Adrenal gland (tissue), 19 donors: ENCODE measurements at places on chromosomes 13 and 19.

DNA sequence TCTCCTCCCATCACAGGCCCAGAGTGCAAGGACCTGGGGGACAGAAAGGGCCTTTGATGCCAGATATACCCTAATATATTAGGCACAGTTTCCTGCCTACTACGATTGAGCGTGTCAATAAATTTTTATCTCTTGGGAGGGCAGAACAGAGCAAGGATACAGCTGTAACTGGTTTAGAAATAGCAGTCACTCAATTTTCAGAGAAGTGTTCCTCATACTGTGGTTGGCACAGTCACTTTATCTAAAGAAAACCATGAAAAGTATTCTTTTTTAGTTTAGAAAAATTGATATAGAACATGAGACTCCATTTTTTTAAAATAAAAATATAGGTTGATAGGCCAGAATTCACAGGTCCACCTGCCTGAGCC is 460 bp upstream of the ZNF155 start:
- H3K27me3 ChIP-seq: no peaks in the 10 kb centered on the region
- no peak for DNase-seq
- H3K27ac ChIP-seq: no peak overlapping the region
- H3K4me3 ChIP-seq: peak overlapping the region; percentile 65

GRCh38 chr19:17557466-17557865 is 2.0 kb downstream of the COLGALT1 start:
- DNase-seq: peak; percentile 50
- no peaks in the 10 kb centered on the region for H3K36me3 ChIP-seq
- H3K27ac ChIP-seq: no peak overlapping the region
- H3K4me1 ChIP-seq: peaks cover 40% of the 10 kb centered on the region
- no peaks in the 10 kb centered on the region for H3K27me3 ChIP-seq
- H3K4me3 ChIP-seq: no peak overlapping the region

GRCh38 chr19:34118879-34119748 is 53.2 kb upstream of the LSM14A start:
- H3K27me3 ChIP-seq: no peaks in the 10 kb centered on the region
- H3K4me1 ChIP-seq: no peaks in the 10 kb centered on the region
- H3K36me3 ChIP-seq: no peaks in the 10 kb centered on the region
- no peak overlapping the region for H3K4me3 ChIP-seq

DNA sequence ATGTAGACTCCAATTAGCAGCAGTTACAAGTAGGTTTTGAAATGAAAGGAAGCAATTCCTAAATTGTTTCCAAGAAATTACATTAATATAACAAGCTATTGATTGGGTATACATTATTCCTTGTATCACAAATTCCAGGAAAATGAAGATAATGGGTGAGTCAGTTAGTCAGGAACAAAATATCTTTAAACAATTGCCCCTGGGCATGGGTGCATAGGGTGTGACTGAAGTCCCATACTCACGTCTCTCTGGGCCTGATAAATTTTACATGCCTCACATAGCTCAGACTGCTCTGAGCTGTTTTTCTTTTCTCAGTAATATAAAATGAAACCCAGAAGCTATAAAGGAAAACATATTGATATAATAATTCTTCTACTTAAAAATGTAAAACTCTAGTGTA is 87.8 kb downstream of the FNDC3A start:
- H3K27ac ChIP-seq: no peak overlapping the region
- no peak for DNase-seq
- no peak overlapping the region for H3K4me3 ChIP-seq
- H3K4me1 ChIP-seq: no peaks in the 10 kb centered on the region
- no peaks in the 10 kb centered on the region for H3K36me3 ChIP-seq

DNA sequence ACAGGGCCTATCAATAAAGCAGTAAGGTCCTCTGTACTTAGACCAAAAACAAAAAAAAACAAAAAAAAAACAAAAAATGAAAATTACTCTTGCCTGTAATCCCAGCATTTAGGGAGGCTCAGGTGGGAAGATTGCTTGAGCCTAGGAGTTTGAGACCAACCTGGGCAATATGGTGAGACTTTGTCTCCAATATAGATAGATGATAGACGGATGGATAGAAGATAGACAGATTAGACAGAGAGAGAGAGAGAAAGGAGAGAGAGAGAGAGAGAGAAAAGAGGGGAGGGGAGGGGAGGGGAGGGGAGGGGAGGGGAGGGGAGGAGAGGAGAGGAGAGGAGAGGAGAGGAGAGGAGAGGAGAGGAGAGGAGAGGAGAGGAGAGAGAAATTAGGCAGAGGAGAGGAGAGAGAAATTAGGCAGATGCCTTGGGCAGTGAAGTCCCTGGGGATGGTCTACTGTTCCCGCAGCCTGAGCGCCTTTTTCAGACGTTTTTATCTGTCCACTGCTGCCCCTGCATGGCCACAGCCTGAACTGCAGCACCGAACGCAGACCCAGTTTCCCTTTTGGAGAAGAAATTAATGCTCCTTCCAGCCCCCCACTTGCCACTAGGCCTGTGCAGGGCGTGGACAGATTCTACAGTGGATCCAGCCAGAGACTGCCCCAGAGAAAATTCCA is 9.8 kb upstream of the ZNF627 start:
- no peak overlapping the region for H3K4me3 ChIP-seq
- H3K27ac ChIP-seq: no peak overlapping the region
- H3K27me3 ChIP-seq: no peaks in the 10 kb centered on the region

GRCh38 chr13:102847272-102848234 is 1.7 kb downstream of the ERCC5 start:
- H3K4me1 ChIP-seq: peaks cover 23% of the 10 kb centered on the region
- no peaks in the 10 kb centered on the region for H3K27me3 ChIP-seq
- no peaks in the 10 kb centered on the region for H3K36me3 ChIP-seq
- no peak for DNase-seq
- H3K4me3 ChIP-seq: peak overlapping the region; percentile 68
- peak overlapping the region; percentile 98 for H3K27ac ChIP-seq

DNA sequence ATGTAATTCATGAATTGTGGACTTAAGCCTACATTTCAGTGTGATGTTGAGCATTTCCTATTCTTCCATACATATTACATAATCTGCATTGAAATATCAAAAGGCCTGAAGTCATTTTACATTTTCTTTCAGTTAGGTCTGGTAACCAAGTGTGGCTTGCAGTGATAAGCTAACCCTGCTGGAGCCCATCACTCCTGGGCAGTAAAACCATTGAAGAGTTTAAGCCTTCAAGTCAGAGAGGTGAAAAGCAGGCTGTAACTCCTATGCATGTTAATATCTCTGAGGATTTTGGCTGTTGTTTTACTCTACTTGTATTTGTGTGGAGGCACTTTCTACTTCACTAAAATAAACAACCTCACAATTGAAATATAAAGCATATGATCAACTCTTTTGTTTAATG is 248.8 kb downstream of the SLITRK5 start:
- no peak overlapping the region for H3K4me3 ChIP-seq
- H3K27me3 ChIP-seq: no peaks in the 10 kb centered on the region
- H3K36me3 ChIP-seq: no peaks in the 10 kb centered on the region
- DNase-seq: no peak
- H3K4me1 ChIP-seq: no peaks in the 10 kb centered on the region

GRCh38 chr13:105595471-105595870 is 940.0 kb downstream of the EFNB2 start:
- no peaks in the 10 kb centered on the region for H3K36me3 ChIP-seq
- no peak for DNase-seq
- H3K4me1 ChIP-seq: no peaks in the 10 kb centered on the region
- H3K27ac ChIP-seq: no peak overlapping the region
- no peak overlapping the region for H3K4me3 ChIP-seq
- no peaks in the 10 kb centered on the region for H3K27me3 ChIP-seq

- no peaks in the 10 kb centered on the region for H3K27me3 ChIP-seq
- peak; percentile 24 for DNase-seq
- no peaks in the 10 kb centered on the region for H3K4me1 ChIP-seq
- H3K4me3 ChIP-seq: no peak overlapping the region
- H3K27ac ChIP-seq: no peak overlapping the region
These were observed 162.0 kb upstream of the SOX1 start for GRCh38 chr13:111904701-111905608.

DNA sequence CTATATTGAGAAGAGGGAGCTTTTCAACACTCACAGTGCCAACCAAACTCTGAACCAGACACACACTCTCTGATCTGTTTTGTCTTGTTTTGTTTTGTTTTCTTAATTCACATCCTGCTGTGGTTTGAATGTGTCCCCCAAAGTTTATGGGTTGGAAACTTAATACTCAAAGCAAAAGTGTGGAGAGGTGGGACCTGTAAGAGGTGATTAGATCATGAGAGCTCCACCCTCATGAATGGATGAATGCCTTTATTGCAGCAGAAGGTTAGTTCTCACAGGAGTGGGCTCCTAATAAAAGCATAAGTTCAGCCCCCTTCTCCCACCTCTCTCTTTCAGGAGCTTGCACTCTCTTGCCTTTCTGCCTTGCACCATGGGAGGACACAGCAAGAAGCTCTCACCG is 957.1 kb downstream of the PCDH9 start:
- H3K36me3 ChIP-seq: no peaks in the 10 kb centered on the region
- H3K4me3 ChIP-seq: no peak overlapping the region
- H3K27ac ChIP-seq: no peak overlapping the region
- no peak for DNase-seq
- H3K27me3 ChIP-seq: no peaks in the 10 kb centered on the region

DNA sequence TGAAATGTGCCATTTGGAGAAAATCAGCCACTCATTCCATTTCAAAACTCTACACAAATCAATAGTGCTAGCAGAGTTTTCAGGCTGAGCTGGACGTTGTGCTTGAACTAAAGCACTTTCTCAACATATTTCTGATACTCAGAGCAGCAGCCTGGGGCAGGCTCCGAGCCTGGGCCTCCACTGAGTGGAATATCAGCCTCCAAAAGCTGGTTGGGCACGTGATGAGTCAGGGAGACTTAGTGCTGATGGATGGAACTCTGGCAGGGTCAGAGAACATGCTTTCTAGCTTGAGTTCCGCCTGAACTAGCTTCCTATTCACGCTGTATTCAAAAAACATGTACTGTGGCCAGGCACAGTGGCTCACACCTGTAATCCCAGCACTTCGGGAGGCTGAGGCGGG is 85.8 kb upstream of the PCDH8 start:
- H3K36me3 ChIP-seq: no peaks in the 10 kb centered on the region
- H3K4me1 ChIP-seq: no peaks in the 10 kb centered on the region
- no peak overlapping the region for H3K4me3 ChIP-seq

- no peak overlapping the region for H3K4me3 ChIP-seq
- H3K4me1 ChIP-seq: no peaks in the 10 kb centered on the region
- no peak for DNase-seq
- no peaks in the 10 kb centered on the region for H3K27me3 ChIP-seq
These were observed 724.4 kb upstream of the SLITRK5 start for GRCh38 chr13:86946734-86947133.

- no peaks in the 10 kb centered on the region for H3K36me3 ChIP-seq
- H3K4me1 ChIP-seq: no peaks in the 10 kb centered on the region
- no peak overlapping the region for H3K4me3 ChIP-seq
These were observed 1779.6 kb upstream of the PRR20A start for GRCh38 chr13:55361141-55361540.

GRCh38 chr13:63942372-63942771 is 2526.7 kb upstream of the PCDH20 start:
- H3K36me3 ChIP-seq: no peaks in the 10 kb centered on the region
- H3K4me3 ChIP-seq: no peak overlapping the region
- H3K27ac ChIP-seq: no peak overlapping the region
- no peak for DNase-seq
- H3K4me1 ChIP-seq: no peaks in the 10 kb centered on the region

DNA sequence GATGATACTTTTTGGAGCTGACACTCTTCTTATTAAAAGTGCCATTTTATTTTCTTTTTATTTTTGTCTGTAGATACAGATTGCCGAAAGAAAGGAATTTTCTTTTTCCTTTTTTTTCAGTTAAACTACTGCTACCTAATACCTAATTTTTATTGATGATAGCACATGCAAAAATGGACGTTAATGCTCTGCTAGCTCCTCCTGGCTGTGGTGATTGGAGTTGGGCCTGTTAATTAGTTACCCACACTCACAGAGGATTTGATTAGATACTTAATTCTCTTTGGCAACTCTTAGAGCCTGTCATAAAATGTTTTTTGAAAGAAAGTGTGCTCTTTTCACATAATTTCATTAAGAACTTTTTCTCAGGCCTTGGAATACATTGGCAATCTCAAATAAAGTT is 366.8 kb downstream of the DCT start:
- H3K36me3 ChIP-seq: no peaks in the 10 kb centered on the region
- H3K27ac ChIP-seq: no peak overlapping the region
- H3K4me3 ChIP-seq: no peak overlapping the region
- no peaks in the 10 kb centered on the region for H3K27me3 ChIP-seq
- H3K4me1 ChIP-seq: no peaks in the 10 kb centered on the region

DNA sequence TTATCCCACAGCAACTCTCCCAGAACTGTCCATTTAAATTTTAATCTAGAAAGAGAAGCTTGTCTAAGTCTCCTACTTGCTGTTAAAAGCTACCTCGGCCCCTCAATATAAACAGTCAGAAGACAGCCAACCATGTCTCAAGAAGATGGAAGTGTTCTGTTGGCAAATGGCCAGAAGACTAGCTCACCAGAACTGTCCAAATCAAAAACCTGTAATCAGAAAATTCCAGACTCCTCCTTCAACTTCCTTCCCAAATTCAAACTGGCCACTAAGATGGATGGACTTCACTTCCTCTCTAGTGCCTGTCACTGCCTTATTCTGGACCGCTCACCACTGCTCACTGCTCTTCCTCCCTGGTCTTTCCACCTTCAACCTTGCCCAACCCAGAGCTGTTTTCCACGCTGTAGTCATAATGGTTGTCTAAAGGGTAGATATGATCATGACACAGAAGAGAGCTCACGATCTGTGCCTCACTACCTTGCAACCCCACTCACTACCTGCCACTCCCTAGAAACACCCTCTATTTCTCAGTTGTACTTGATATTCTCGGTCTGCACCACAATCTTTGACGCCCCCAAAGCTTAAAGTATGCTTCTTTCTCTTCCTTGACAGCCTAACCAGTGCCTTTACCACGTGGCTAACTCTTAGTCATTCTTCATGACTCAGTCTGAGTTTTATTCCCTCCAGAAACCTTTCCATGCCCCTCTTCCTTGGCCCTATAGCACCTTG is 9.2 kb downstream of the FGF14 start:
- H3K27ac ChIP-seq: no peak overlapping the region
- H3K4me3 ChIP-seq: no peak overlapping the region
- DNase-seq: no peak
- H3K4me1 ChIP-seq: peaks cover 5% of the 10 kb centered on the region
- no peaks in the 10 kb centered on the region for H3K36me3 ChIP-seq

DNA sequence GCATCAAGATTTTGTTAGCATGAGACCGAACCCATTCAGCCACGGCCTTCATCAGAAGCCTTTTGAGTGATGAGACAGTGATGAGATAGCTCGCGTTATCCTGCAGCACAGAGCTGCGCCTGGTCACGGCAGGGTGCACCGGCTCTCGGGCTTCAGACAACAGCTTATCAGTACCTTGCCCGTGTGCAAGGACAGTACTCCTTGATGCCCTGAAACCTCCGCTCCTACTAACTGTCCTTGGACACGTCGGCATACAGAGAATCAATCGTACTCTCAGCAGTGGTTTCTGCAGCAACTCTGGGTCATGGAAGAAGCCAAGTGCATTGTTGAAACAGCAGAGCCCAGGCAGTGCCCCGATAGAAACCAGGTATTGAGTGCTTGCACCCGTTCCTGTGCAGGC is 40.7 kb downstream of the IRS2 start:
- DNase-seq: peak; percentile 41
- H3K4me3 ChIP-seq: no peak overlapping the region
- no peaks in the 10 kb centered on the region for H3K36me3 ChIP-seq
- peaks cover 19% of the 10 kb centered on the region for H3K4me1 ChIP-seq
- H3K27ac ChIP-seq: no peak overlapping the region
